NCI-H146 (cell line): ENCODE measurements at places on chromosomes 5 and 9.
A peak's percentile ranks its signal among the peaks of the same experiment; 100 is the strongest.

- DNase-seq, result peak; percentile 43
Measured at GRCh38 chr9:127931092-127931881, 710 bp upstream of the PIP5KL1 start.

DNA sequence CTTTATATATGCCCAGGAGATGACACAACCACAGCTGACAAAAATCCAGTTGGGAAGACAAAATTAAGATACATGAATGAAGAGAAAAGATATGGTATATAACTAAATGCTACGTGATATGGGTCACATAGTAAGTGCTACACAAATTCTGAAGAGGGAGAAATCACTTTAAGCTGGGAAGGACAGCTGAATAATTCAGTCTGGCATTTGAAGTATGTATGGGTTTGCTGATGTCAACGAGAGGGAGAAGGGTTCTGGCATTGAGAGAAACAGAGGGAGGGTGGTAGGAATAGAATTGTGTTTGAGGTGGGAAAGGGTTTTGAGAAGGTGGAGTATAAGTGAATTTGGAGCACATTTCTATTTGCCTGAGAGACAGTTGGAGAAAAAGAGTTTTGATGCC, 6.7 kb upstream of the SLIT3 start:
- no peak for DNase-seq

DNA sequence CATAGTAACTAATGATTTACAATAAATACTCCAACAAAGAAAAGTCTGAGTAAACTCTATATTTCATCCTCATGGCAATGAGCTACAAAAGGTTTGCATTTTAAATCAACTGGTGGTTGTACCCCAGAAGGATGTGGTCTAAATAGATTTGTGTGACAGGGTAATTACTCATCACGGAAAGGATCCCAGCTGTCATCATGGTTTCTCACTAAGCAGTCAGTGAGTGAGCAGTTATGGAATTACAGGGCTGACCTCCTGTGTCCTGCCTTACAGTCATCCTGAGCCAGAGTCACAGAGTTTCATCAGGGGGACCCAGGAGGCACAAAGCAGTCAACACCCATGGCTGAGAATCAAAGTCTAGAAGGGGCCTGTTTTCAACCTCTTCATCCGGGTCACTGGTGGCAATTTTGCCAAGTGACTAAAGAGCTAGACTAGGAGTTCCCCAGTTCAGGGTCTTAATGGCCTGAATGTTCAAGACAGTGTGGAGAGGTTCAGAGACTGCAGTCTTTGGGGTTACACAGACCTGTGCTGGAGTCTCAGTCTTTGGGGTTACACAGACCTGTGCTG, 210.7 kb upstream of the SLC24A2 start:
- no peak for DNase-seq

DNA sequence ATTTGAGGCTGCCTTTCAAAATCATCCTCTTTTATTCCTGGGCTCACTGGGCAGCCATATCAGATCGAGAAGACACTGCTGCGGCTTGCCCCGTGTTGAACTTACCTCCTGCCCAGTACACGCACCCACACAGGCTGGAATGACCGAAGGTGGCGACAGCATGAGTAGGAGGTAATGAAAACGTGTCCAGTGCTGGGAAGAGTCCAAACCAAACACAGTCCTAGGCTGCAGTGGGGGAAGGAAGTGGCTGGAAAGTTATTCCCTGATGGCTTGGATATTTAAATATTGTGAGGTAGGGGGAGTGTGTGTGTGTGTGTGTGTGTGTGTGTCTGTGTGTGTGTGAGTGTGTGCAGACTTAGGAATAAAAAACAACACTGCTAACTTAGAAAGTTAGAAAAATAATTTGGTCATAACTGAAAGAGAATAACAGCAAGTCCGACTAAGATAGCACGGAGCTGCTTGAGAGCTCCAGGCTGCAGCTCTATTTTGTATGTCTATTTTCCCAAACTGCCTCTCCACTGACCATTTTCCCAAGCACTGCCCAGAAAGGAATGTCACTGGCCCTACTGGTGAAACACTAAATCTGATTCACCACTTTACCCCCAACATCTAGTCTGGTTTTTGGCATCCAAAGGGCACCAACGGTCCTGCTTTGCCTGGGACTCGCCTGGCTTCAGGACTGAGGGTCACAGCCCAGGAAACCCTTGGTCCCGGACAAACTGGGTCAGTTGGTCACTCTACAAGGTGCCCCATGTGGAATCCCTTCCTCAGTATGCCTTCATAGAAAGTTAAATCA, 41.2 kb downstream of the ANKH start:
- no peak for DNase-seq

GRCh38 chr5:54049144-54049543, 261.2 kb downstream of the ARL15 start:
- DNase-seq, result no peak

DNA sequence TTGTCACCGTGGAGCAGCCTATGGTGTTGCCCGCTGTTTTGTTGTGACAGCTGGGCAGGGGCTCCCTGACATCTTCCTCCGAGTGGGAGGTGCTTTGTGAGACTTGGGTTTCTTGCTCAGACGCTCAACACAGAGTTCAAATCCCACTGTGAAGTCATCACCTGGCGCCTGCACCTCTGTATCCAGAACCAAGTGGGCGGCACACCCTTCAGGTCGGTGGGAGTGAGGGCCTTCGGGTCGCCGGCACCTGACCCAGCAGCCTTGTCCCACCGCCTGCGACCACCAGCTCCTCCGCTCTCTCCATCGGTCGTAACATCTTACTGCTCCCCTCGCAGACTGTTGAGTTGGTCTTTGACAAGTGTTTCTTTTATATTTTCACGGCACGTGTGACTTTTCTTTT, 37.6 kb upstream of the EXOC3 start:
- no peak for DNase-seq

GRCh38 chr5:129917224-129917623, 13.0 kb downstream of the CHSY3 start:
- DNase-seq, result no peak

- no peak for DNase-seq
Measured at GRCh38 chr5:83848941-83849340, 128.3 kb upstream of the HAPLN1 start.

GRCh38 chr9:76023715-76024195, 133.3 kb downstream of the PCSK5 start:
- no peak for DNase-seq

GRCh38 chr9:127163409-127163808, 41.0 kb upstream of the ANGPTL2 start:
- DNase-seq, result no peak

DNA sequence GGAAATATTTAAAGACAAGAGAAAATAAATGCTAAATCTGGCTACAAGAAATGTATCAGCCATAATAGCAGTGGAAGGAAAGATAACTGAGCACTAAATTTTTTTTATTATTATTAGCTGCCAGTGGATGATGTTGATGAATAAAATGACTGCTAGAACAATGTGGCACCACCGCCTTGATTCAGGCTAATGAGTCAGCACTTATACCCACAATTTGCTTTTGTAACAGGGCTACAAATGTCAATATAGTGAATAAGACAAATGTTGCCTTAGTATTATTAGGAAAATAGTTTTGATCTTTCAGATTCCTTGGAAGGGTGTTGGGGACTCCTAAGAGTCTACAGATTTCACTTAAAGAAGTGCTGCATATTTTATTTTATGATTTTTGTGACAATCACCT, 555.2 kb upstream of the GRAMD2B start:
- no peak for DNase-seq

DNA sequence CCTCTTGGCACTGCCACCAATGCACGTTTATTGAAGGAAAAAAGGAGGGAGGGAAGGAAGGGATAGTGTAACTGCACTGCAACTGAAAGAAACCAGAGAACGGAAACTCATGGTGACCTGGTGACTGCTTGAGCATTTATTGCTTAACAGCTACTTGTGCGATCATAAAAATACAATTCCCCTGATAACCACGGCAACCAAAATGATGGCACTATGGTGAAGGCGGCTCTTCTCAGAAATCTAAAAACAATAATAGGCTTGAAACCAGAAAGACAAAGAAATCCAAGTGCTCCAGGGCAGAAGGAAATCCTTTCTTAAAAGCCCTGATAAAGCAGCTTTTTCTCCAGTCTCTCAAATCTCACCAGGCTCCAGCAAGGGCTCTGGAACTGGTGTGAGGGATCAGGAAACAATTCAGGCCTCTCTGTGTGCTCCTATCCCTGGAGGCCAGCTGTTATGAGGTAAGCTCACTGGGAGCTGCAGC, 1.9 kb downstream of the FBXO10 start:
- DNase-seq, result no peak

GRCh38 chr5:172410160-172410559, 44.2 kb downstream of the SH3PXD2B start:
- DNase-seq, result no peak

DNA sequence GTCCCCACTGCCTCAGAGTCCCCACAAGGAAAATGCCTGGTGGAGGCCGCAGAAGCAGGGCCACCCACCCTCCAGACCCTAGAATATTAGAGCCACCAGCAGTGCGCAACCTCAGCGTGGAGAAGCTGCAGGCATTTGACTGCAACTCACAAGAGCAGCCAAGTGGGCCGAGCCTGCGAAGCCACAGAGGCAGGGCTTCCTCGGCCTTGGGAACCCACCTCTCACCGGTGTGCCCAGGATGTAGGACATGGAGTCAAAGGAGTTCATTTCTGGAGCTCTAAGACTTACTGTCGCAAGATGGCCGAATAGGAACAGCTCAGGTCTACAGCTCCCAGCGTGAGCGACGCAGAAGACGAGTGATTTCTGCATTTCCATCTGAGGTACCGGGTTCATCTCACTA, 397.9 kb upstream of the PIK3R1 start:
- DNase-seq, result no peak

GRCh38 chr9:130805510-130806326, 29.3 kb upstream of the ABL1 start:
- DNase-seq, result no peak

DNA sequence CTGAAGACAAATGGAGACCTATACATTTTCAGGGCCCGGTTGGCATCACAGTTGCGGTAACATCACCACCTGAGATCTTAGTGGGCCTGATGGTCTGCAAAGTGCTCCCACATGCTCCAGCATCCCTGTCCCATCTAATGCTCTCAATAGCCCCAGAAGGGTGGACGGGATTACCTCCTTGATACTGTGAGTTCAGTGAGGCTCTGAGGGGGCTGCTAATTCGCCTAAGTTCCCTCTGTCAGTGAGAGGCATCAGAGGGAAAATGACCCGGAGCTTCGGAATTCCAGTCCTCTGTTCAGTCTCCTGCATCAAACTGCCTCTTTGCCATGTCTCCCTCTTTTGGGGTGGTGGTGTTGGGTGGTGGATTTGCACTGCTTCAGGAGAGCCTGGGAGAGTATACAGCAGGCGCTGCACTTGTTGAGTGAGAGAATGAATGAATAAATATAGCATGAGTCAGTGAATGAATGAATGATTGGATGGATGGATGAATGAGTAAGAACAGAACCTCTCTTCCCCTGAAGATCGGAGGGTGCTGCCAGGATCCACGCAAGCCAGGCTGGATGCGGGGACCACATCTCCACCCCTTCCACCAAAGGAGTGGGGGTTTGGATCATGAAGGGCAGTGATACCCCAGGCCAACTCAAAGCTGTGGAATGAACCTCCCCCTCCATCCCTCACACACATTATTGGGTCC, 141.0 kb downstream of the GABBR2 start:
- no peak for DNase-seq

DNA sequence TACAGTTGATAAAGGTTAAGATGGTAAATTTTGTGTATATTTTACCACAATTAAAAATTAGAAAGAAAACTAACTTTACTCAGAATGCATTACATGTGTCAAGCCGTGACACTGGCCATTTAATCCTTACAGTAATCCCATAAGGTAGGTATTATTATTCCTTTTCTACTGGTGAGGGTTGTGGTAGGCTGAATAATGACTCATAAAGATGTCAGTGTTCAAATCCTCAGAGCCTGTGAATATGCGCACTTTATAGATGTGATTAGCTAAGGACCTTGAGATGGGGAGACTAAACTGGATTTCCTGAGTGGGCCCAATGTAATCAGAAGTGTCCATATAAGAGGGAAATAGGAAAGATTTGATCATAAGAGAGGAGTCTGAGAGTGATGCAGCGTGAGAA, 288.1 kb downstream of the TMEM167A start:
- DNase-seq, result no peak

DNA sequence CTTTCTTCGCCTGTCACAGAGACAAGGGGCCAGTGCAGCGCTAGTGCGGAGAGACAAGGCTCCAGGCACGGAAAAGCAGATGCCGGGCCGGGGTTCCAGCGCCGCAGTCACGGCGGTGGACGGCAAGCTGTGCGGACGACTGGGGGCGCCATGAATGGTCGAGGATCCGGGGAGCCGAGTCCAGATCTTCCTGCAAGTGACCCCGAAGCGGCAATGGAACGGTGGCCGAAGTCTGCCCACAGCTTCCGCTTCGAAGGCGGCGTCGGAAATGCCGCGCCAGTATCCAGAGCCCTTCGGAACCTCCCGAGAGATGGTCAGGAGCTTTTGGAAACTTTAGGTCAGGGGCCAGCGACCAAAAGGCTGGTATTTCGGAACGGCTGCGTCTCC, 601 bp upstream of the FAF2 start:
- DNase-seq, result peak; percentile 52

DNA sequence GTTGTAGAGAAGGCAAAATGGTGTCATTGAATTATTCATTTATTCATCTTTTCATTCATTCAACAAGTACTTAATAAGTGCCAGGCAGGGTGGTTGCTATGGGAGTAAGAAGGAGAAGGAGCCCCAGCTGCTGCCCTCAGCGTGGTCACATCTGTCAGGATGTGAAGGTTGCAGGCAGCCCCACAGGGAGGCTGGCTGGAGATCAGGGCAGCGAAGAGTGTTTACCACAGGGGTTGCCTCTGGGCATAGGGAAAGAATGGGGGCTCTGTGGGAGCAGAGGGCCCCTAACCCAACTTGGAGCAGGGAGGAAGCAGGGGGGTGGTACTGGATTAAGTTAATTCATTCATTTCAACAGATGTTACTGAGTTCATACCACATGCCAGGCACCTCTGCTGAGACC, 6.0 kb downstream of the PCDH12 start:
- no peak for DNase-seq

GRCh38 chr5:23072179-23072578, 219.0 kb upstream of the CDH12 start:
- DNase-seq, result no peak

- peak; percentile 98 for DNase-seq
Measured at GRCh38 chr9:108759835-108760234, 96.0 kb downstream of the ACTL7B start.

DNA sequence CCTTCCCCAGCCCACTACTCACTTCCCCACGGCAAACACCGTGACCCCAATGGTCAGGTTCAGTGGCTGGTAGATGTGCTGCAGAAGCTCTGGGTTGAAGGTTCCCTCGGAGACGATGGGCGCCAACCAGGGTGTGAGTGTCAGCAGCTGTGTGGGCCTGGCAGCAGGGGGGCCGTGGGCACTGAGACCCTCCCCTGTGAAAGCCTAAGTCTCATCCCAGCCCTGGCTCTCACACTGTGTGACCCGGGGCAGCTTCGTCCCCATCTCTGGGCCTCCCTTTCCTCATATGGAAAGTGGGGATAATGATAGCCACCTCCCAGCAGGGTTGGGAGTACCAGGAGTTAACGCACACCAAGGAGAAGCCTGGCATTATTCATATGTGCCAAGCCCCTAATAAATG, 8.6 kb downstream of the GBGT1 start:
- no peak for DNase-seq

GRCh38 chr5:123134653-123135181, 45.7 kb downstream of the PRDM6 start:
- DNase-seq, result no peak
